M059J (cell line): ENCODE measurements at places on chromosomes 5 and 9. TPM values are rescaled to one million over a fixed set of nuclear protein-coding genes. Genes with fewer than 3 reads are reported as not detected.

The CDKN2B gene
- 11.5 and 24.1 TPM in 2 replicates for total RNA-seq

The CNOT8 gene
- total RNA-seq: 49.8 and 69.7 TPM in 2 replicates

The COL27A1 gene
- total RNA-seq: 0.44 and 2.0 TPM in 2 replicates

The SPINK5 gene
- total RNA-seq: not detected in 2 replicates

The DND1 gene
- total RNA-seq: 0.44 TPM in 1 of 2 replicates, not detected in the other

GRCh38 chr5:17951392-17952169 is 317.3 kb downstream of the TAF11L14 start:
- DNase-seq: peak; percentile 9

DNA sequence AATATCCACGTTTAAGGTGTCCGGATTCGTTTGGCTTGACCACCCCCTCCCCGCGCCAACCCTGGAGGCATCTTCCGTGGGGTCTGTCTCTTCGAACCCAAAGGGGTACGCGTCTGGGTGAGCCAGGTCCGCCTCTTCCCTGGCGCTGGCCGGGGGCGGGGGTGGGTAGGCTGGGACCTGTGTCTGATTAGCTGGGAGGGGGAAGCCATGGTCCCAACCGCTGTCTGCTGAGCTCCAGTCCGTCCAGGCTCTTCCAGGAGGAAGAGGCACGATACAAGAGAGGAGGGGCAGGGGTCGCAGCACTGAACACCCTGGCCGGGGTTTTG is at the start of gene LVRN:
TSS of gene LVRN (plus strand) at position 237 of the 326 bp plus-strand sequence. CDS start 143 bp downstream, outside the sequence.
- no peak for DNase-seq

DNA sequence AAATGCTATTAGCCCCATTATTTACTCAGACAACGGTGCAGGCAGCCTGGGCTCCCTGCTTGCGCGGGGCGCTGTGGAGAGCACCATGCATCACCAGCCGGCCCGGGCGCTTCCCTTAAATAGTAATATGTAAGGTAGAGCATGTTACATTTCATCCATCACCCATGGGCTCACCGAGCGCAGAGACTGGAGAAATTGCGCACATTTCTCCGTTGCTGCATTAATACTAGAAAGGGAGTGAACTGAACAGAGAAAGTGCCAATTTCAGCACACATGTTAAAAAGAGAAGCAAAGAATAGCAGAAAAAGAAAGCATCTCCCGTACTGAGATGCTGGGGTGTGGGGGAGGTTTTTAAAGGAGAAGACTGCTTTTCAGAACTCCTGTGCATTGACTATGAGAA is 400.3 kb downstream of the ZSWIM6 start:
- peak; percentile 4 for DNase-seq

DNA sequence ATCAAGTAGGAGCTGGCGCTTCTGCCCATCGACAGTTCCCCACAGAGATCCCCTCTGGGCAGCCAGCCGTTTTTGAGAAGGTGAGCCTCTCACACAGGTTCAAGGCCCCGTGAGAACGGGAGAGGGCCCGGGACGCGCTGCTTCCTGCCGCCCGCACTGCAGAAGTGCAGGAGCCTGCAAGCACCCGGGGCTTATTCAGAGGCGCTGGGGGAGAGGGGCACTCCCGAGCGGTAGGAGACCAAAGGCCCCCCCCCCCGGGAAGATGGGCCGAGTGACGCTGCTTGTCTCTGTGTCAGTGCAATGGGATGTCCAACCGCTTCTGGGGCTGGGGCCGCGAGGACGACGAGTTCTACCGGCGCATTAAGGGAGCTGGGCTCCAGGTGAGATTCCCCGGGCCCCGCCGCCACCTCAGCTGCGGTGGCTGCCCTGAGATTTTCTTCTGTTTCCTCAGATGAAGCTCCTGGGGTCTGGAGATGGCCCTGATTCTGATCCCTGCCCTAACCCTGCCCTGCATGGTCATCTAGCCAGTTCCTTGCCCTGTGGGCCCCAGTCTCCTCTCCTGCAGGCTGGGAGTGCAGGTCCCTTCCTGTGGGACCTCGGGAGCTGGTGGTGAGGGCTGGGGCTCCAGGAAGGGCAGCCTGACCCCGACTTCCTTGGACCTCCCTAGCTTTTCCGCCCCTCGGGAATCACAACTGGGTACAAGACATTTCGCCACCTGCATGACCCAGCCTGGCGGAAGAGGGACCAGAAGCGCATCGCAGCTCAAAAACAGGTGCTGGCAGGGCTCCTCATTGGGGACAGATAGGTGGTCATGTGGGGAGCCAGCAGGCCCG is 8.5 kb downstream of the B4GALT7 start:
- no peak for DNase-seq

DNA sequence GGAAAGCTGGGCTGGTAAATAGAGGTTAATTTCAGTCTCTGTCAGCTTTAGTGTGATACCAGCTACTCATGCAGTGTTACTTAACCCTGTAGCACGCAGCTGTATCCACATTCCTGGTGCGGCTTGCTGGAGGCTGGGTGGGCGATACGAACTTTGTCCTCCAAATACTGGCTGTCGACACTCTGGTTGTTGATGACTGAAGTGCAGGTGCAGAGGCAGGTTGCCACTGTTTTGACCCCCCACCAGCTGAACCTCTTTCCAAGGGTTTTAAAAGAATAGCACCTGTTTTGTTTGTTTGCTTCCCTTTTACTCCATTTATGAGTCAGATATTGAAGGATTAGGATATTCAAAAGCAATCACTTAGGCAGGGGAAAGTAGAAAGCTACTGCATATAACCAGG is 4.4 kb upstream of the RABGAP1 start:
- no peak for DNase-seq

- DNase-seq: peak; percentile 75
Observed at GRCh38 chr9:121362813-121363621, 7.0 kb downstream of the STOM start.

- DNase-seq: peak; percentile 69
Observed at GRCh38 chr5:153896117-153896516, 142.6 kb downstream of the FAM114A2 start.

DNA sequence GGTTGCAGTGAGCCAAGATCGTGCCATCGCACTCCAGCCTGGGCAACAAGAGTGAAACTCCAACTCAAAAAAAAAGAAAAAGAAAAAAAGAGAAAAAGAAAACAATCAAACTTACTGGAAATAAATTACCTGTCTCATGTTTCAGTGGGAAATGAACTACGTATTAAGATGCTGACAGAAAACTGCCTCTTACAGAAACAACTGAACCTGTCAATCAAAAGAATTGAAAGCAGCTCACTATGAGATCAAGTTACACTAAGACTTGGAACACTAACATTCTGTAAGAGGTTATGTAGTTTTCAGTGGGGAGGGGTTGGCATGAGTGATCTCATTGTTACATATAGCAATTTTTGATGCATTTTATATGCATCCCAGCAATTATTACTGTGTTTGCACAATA is 64.4 kb upstream of the SPATA31E1 start:
- no peak for DNase-seq
